CD4-positive, alpha-beta T cell (primary cell): ENCODE measurements at places on chromosomes 13 and 19.

- no peak for DNase-seq
These were observed 22.0 kb downstream of the MIER2 start for GRCh38 chr19:322616-323015.

GRCh38 chr13:113627136-113627535, 30.9 kb downstream of the ATP4B start:
- DNase-seq, result no peak

DNA sequence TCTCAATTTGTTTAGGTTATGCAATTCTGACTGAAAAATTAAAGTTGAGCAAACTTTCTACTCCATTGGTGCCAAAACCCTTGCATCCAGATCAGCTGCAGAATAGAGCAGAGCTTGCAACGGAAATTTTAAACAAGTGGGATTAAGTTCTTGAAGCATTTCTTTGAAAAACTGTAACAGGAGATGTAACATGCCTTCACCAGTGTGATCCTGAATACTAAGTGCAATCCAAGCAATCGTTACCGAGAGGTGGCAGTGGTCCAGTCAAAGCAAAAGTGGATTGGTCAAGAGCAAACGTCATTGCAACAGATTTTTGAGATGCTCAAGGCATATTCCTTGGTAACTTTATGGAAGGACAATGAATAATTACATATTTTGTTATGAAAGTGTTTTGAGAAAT, 841.1 kb upstream of the SLITRK5 start:
- no peak for DNase-seq

- DNase-seq, result no peak
These were observed 34.1 kb upstream of the KLF12 start for GRCh38 chr13:74168263-74168675.

DNA sequence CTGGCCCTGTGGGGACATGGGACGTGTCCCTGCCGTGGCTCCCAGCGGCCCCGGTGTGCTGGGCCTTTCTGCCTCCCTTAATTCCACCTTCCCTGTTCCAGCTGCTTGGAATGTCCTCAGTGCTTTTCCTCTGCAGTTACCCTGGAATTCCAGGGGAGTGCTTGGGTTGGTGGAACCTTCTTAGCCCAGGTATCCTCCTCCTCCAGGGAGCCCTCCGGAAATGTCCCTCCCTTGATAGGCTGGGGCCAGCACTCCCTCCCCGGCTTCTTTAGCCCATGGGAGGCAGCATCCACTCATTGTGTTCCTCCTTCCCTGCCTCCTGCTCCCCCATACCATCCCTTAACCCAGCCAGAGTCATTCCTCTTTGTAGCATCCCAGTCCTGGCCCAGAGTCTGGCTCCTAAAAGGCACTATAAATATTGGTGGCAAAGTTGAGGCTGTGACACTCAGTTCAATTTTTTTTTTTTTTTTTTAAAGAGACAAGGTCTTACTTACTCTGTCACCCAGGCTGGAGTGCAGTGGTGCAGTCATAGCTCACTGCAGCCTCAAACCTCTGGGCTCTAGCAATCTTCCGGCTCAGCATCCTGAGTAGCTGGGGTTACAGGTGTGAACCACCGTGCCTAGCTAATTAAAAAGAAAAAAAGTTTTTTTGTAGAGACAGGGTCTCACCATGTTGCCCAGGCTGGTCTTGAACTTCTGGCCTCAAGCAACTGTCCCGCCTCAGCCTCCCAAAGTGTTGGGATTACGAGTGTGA, 13.7 kb upstream of the SLC7A10 start:
- DNase-seq, result no peak

DNA sequence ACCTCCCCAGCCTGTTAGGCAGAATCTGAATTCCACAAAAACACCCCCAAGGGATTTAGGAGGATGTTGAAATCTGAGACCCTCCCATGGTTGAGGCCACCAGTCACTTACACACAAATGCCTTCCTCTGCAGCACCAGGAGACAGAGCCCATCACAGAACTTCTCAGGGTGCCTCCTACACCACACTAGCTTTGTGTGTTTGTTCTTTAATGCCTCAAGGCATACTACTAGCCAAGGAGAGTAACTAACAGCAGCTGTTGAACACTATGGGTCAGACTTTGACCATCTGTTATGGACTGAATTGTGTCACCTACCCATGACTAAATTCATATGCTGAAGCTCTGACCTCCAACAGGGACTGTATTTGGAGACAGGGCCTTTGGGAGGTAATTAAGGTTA, 9.5 kb upstream of the MED26 start:
- DNase-seq, result no peak

- DNase-seq, result no peak
These were observed 44.7 kb downstream of the COL4A2 start for GRCh38 chr13:110351636-110352420.

DNA sequence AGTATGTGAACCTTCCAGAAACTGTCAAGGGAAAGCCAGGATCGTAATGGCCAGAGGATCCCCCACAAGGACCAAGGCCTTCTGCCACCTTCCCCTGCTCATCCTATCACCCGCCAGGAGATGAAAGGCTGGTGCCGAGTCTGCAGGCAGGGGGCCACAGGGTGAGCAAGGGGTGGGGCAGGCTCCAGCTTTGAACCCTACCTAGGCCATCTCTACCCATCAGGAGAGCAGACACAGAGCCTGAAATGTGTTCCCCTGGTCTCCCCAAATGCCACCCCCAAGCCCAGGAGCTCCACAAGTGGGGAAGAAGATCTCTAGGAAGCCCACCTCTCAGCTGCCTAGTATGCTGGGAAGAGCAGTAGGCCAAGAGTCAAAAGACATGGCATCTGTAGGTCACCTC, 95.1 kb downstream of the KCTD15 start:
- no peak for DNase-seq

GRCh38 chr13:95083758-95084157, 217.5 kb downstream of the ABCC4 start:
- DNase-seq, result peak; percentile 7

DNA sequence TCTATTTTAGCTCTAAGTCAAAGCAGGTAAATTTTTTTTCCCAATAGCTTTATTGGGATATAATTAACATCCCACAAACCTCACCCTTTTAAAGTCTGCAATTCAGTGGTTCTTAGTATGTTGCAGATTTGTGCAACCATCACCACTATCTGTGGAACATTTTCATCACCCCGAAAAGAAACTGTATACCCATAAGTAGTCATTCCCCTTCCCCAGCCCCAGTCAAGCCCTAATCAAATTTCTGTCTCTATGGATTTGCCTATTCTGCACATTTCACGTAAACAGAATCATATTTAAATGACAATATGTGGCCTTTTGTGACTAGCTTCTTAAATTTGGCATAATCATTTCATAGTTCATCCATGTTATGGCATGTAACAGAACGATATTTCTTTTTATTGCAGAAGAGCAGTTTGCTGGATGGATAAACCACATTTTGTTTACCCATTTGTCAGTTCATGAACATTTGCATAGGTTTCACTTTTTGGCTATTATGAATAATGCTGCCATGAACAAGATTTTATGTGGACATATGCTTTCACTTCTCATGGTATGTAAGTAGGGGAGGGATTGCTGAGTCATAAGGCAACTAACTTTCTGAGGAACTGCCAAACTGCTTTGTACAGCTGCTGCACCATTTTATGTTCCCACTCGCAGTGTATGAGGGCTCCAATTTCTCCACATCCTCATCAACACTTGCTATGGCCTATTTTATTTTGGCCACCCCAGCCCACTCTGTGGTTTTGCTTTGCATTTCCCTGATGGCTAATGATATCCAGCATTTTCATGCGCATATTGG, 10.9 kb downstream of the SLC46A3 start:
- no peak for DNase-seq

GRCh38 chr13:34867590-34867989, 74.5 kb upstream of the NBEA start:
- no peak for DNase-seq

GRCh38 chr19:29566496-29567054, 39.5 kb upstream of the POP4 start:
- DNase-seq, result no peak

DNA sequence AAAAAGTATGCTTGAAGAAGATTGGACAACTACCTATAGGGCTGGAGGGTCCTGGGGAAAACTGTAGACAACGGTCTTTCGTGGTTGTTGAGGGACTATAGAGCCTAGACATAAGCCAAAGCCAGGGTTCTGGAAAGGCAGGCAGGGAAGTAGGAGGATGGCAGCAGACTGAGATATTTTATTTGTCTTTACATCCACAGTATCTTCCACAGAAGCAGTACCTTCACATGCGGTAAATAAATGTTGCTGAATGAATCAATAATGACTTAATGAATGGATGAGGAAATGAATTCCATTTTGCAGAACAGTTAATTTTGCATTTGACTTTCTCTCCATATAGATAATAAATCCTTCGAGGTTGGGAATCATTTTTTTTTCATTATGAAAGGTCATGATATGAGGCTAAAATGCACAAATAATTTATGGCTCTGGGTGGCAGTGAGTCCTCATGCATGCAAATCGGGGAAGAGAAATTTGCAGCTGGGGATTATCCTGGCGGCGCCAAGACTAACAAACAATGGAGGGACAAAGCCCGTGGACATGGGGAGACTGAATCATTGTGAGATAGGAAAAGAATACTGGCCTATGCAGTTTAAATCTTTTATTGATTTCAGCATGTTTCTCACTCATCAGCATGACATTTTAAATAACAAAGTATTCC, 102.0 kb downstream of the ERCC5 start:
- no peak for DNase-seq

GRCh38 chr19:49930483-49931011, 1.2 kb upstream of the NUP62 start:
- DNase-seq, result no peak

DNA sequence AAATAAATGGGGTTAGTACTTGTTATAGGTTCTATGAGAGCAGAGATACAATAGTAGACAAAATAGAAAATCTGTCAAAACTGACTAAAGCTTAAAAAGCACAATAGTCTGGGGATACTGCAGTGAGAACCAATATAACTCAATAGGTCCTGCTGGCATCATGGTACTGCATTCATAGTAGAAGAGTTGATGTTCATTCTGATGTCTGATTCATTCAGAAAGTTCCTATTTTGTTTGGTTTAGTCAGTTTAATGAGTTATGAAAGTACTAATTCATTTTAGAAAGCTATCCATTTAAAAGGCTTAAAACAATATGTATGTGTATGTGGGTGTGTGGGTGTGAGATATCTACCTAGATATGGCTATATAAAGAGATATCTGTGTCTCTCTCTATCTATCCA, 152.8 kb downstream of the LHFPL6 start:
- DNase-seq, result no peak

DNA sequence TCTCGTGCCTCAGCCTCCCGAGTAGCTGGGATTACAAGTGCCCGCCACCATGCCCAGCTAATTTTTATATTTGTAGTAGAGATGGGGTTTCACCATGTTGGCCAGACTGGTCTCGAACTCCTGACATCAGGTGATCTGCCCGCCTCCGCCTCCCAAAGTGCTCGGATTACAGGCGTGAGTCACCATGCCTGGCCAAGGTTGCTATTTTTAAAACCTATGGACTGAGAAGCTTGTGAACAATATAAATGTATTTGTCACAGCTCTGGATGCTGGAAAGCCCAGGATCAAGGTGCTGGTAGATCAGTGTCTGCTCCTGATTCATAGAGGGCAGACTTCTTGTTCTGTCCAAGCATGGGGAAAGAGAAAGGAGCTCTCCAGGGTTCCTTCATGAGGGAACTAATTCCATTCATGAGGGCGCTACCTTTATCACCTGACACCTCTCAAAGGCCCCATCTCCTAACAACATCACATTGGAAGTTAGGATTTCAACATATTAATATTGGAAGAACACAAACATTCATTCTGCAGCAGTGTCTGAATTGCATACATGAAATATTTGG, 16.1 kb downstream of the CARD8 start:
- DNase-seq, result no peak
